ENCODE measurements at places on chromosomes 13 and 19. TPM values are rescaled to one million over a fixed set of nuclear protein-coding genes. Genes with fewer than 3 reads are reported as not detected.

The TEX101 gene
- not detected for total RNA-seq

The UNC13A gene
- 43.5 TPM for total RNA-seq

The SIGLEC10 gene
- 1.2 TPM for total RNA-seq

The PIAS4 gene
- 12.8 TPM for total RNA-seq

The ACP7 gene
- not detected for total RNA-seq

The ZNF600 gene
- total RNA-seq: 0.74 TPM

The REEP6 gene
- total RNA-seq: 0.98 TPM

The CAPN12 gene
- total RNA-seq: 0.25 TPM

The FCAR gene
- 0.98 TPM for total RNA-seq

The WASF3 gene
- total RNA-seq: 20.9 TPM

The NAPSA gene
- 0.25 TPM for total RNA-seq

The ZNF225 gene
- total RNA-seq: 11.3 TPM

The DMAC2 gene
- total RNA-seq: 15.5 TPM

The GIPC3 gene
- total RNA-seq: 0.25 TPM

The NFIX gene
- 185 TPM for total RNA-seq

The CNMD gene
- total RNA-seq: 2.5 TPM

The JSRP1 gene
- total RNA-seq: not detected

The CARD8 gene
- 13.8 TPM for total RNA-seq

The TUBA3C gene
- not detected for total RNA-seq

The HCST gene
- total RNA-seq: not detected

The PSG6 gene
- total RNA-seq: not detected

The SHISA2 gene
- 10.1 TPM for total RNA-seq

The TMPRSS9 gene
- 0.25 TPM for total RNA-seq

The NDUFA13 gene
- 40.8 TPM for total RNA-seq

The SERPINE3 gene
- total RNA-seq: under 0.01 TPM

The KLK8 gene
- not detected for total RNA-seq

The HIF3A gene
- total RNA-seq: 6.1 TPM

The TICAM1 gene
- total RNA-seq: 1.5 TPM

The GPR4 gene
- 0.25 TPM for total RNA-seq

The ZNF547 gene
- 7.9 TPM for total RNA-seq

The ZNF543 gene
- total RNA-seq: 24.3 TPM

The ZNF829 gene
- 6.1 TPM for total RNA-seq

The ZNF526 gene
- total RNA-seq: 3.7 TPM

The HSPB6 gene
- total RNA-seq: 0.25 TPM

The REXO1 gene
- total RNA-seq: 9.6 TPM

The ZNF77 gene
- 4.7 TPM for total RNA-seq

Measured in temporal lobe (tissue), 4 donors.